ACHN (cell line): ENCODE measurements at places on chromosomes 1 and 21.
A peak's percentile ranks its signal among the peaks of the same experiment; 100 is the strongest.

DNA sequence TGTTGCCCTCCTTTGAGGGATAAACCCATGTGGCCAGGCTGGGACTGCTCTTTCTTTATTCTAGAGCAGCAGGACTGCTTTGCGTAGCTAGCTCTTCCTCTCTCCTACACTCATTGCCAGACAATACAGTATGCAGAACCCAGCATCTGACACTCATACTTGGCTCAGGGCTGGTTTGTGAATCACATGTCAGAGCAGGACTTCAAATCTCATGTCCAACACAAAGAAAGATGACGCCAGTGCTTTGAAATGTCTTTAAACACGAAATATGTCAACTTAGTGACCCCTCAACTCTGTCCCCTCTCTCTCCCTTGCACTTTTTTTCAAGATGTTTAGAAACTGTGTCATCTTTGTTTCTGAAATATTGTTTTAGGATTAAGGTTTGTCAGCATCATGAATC, 135.0 kb downstream of the TGFB2 start:
- no peak for DNase-seq

DNA sequence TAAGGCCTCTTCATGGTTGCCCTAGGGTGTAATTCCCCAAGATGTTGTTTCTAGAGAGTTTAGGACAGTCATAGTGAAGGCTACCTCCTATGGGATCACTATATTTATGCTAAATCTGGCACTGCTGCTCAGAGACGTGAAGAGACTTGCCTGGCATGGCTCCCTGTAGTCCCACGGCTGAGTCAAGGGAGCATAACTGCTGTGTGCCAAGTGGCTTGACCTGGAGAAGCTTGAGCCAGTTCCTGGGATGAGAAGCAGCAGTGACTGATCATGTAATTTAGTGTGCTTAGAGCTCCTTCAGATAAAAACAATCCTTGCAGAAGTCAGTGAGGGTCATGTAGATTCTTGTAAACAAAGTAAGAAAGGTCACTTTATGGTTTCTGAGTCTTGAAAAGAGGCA, 68.9 kb upstream of the TSPAN2 start:
- DNase-seq: no peak

- DNase-seq: no peak
Measured at GRCh38 chr21:26554365-26554764, 18.7 kb downstream of the CYYR1 start.

- DNase-seq: no peak
Measured at GRCh38 chr1:189787201-189787600, 690.5 kb downstream of the BRINP3 start.

DNA sequence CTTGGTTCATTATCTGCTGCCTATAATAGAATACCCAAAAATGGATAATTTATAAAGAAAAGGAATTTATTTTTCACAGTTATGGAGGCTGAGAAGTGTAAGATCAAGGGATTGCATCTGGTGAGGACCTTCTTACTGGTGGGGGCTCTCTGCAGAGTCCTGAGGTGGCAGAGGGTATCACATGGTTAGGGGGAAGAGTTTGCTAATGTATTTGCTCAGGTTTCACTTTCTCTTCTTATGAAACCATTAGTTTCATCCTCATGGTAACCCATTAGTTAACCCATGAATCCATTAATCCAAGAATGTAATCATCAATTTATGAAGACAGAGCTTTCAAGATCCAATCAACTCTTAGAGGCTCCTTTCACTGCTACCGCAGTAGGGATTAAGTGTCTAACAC, 120.6 kb downstream of the DNM3 start:
- no peak for DNase-seq

DNA sequence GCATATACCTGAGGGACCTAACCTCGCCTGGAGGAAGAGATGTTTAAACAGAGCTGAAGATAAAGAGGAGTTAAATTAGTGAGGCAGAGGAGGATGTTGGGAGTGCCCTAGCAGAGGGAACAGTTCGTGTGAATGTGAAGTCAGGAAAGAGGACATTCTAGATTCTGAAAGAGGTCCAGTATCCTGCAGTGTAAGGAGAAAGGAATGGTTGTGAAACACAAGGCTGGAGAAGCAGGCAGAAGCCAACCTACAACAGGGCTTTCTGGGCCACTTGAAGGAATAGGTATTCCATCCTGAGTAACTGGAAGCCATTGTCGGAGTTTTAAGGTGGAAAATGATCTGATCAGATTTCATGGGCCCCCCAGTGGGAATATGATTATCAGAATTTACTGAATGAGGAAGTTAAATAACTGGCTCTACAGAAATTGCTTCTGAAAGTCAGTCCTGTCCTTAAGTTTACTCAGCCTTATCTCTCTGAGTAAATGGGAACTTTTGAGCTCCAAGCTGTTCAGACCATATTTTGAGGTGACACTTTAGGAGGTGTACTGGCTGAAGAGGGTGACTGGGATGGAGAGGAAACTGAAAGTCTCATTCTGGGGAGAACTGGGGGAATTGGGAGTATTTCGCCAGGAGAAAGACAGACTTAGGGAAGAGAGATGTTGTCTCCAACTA, 24.4 kb upstream of the FAAH start:
- no peak for DNase-seq

DNA sequence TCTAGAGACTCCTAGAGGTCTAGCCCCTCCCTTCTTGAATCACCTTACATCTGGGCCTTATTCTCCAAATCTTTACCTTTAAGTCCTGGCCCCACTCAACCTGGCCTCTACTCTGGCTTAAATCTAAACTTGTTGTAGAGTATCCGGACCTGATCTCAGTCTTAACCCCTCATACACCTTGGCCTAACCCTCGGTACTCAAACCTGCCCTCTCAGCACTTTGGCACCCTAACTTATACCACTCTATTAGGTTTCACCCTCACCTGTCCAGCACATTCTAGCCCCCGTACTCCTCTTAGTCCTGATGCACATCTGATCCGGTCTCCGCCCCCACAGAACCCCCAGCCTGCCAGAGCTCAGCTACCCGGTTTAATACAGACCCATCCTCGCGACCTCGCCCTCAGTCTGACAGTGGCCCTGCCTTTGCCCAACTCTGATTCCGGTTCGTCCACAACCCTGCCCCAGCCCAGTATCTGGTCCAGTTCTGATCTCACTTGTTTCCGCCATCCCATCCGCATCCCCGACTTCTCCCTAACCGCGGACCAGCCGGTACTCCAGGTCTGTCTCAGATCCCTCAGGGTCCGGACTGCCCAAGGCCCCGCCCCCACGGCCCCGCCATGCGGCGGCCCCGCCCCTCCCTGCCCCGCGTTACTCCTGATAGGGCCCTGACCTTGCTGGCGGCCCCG, 1.5 kb downstream of the TRIM62 start:
- DNase-seq: peak; percentile 85

DNA sequence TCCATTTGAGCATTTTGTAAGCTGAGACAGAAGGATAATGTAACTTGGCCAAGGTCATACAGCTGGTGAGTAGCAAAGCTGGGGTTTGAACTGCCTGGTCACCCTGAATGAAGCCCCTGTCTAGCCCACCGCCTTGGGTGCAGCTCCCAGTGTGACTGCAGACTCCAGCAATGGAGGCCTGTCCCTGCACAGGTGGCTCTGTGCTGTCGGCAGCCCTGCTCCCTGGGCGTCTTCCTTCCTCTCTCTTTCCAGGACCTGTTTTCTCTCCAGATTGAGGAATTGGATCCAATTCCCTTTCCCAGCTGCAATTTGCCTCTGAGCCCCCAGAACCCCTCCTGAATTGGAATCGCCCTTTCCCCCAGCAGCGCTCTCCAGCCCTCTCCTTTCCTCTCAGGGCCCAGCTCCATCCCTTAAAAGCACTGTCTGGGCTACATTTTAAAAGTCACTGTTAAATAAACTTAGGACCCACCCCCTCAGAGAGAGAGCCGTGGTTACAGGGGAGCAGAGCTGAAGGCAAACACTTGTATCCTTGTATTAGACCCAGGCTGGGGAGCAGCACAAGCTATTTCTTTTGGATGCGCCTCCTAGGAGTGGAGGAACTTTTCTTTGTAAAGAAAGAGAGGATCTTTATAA, 161.4 kb upstream of the LMO4 start:
- no peak for DNase-seq

DNA sequence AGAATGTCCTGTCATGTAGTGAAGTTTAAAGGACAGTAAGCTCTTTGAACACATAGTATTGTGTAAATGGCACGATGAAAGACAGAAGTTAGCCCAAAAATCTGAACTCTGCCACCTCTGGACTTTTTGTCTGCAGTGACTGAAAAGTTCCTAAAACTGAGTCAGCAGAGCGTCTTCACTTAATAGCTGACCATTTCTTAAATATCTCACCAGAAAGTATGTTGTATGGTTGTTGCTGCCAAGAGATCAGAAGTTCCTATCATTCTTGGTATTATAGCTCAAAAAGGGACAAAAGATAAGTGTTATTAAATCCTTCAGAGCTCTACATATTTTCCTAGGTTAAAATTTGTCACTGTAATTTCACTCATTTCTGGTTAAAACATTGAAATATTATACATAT, 1003.0 kb downstream of the TTLL7 start:
- DNase-seq: no peak

- no peak for DNase-seq
Measured at GRCh38 chr1:211469113-211469512, 22.8 kb downstream of the RD3 start.

GRCh38 chr1:231936983-231937775, 310.6 kb downstream of the DISC1 start:
- DNase-seq: no peak

DNA sequence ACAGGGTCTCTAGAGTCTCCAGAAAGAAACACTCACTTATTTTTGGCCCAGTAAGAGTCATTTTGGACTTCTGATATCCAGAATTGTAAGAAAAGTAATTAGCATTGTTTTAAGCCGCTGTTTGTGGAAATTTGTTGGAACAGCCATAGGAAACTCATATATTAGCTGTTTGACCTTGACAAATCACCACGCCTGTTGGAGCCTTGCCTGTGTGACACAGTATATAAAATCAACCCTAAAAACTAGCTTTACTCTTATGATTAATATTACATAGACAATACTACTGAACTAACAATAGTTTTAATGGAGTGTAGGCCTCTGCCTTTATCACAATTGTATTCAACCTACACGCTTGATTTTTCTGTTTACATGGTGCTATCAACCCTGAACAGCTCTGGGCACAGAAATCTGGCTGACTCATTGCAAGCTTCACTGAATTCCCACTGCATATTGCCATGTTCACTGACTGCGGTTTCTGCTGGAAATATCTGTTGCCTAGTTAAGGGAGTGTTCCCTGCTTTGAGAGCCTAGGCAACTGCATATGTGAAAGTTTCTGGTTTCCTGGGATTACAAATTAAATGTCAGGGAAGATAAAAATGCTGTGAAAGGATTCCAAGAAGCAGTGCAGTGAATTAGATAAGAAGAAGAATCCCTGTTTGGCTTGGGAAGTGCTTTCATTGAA, 419.5 kb upstream of the DEPDC1 start:
- peak; percentile 92 for DNase-seq

DNA sequence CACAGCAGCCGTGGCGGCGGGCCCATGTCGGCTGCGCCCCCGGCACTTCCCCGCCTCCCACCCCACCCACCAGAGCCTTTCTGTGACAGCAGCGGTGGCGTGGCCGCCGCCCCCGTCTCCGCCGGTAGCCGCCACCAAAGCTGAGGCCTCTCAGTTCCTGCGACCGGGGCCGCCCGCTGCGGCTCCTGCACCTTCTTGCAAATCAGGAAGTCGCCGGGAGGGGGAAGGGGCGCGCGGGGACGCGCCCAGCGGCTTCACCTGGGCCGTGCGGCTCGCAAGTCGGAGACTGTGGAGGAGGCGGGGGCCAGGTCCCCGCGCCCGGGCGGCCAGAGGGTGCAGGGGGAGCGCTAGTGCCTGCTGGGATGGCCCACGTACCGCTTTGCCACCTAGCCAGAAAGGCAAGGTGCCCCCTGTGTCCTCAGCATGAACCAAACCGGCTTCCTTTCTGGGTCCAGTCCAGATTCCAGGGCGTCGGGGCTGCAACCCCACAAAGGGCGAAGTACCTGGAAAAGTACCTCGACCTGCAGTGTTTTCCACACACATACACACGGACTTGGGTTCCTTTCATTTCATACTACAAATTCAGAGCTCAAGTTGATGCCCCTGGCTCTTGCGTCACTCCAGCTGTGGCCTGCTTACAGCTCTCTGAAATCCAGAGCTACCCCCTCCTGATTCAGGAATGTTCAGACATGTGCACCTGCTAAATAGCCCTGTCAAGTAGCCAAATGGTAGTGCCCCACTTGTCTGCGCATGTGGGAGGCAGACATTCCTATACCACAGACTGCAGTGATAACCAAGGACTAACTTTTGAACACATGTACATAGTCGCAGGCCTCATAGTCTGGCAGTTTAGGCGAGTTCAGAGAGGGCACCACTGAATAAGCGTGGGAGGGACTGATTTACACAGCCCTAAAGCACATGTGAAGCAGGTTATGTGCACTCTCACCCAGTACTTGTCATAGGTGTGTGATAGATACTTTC, at the start of gene DENND1B:
Gene DENND1B, minus strand, starts transcription at position 199 of the 981 bp plus-strand sequence. CDS start 325 bp downstream, outside the sequence.
- DNase-seq: peak; percentile 59

DNA sequence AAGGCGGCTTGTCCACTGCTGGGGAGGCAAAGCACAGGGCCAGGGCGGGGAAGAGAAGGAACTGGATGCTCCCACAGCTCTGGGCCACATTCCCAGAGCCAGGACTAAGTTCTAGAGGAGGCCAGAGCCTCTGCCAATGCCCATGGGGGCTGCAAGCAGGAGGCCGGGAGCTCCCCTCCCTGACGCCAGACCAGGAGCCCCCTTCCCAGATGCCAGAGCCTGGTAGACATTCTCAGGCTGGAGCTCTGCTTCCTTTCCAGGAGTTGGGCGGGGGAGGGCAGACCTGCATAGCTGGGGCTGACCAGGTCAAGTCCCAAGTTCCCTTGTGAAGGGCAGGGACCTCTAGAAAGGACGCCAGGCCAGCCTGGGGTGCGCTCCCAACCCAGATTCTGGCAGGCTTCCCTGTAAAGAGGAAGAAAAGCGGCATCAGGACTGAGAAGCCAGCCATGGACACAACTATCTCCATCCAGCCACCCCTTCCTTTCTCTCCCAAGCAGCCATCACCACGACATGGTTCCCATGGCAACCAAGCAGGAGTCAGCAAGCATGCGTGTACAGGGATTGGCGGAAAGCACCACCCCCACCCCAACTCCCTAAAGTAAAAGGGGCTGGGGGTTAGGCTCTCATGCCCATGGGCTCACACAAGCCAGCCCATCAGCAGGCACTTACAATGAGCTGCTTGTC, 13.4 kb downstream of the KIF21B start:
- no peak for DNase-seq

- DNase-seq: no peak
Measured at GRCh38 chr1:11151114-11151513, 38.0 kb upstream of the ANGPTL7 start.

DNA sequence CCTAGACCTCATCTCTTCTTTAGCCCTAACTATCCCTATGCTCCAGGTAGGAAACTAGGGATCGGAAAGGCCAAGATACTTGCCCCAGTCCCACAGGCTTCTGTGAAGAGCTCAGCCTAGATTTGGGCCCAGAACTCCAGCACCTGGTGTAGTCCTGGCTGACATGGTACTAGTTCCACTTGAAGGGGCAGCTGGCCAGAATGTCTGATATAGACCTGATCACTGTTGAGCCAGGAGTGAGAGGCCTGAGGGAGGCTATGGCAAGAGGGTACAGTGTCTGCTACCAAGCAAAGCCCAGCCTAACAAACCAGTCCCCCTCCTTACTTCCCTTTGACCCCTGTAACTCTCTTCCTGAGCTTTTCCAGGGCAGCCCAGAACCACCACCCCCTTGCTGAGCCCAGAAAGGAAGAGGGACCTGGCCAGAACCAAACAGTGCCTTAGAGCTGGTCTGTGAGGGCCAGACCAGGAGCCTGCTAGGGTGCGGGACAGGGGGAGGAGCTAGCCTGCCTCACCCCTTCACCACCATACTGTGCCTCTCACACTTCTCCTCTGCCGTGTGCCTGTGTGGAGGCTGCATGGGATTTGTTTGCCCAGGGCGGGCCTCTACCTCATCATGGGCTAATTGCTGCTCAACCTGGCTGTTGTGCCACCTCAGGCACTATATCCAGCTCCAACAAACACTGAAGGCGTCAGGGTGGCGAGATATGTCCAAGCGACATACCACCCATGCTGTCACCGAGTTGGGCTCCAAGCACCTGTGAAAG, 10.9 kb downstream of the POMGNT1 start:
- no peak for DNase-seq
